ENCODE measurements at places on chromosomes 3 and 15.
A peak's percentile ranks its signal among the peaks of the same experiment; 100 is the strongest.

DNA sequence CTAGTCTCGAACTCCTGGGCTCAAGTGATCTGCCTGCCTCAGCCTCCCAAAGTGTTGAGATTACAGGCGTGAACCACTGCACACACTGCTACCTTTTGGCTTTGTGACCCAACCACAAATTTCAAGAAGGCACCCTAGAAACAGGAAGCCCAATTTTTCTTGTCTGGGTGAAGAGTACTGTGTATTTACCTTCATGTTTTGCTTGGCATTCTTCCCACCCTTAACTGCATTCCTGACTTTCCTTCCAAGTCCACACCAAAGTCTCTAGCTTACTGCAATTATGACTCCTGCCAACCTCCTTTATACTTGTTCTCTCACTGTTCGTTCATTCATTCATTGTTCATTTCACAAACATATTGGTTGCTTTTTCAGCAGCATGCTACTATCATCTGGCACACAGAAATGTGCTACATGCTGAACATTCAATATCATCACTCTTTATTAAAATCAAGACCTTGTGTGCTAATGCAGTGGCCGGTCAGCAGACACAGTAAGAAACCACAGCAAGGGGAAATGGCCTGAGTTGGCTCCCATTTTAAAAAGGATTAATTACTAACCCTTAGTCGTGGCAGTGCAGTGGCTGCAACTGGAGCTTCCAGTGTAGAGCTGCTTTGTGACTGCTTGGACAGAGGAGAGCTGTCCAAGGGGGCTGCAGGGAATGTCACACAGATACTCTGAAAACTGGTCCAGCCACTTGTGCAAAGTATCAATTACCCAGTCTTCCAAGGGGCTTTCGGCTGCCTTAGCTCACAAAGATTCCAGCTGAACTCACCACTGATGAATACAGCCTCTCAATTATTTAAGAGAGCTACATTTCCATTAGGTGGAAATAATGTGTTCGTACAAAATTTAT, 94.0 kb downstream of the ETFA start:
- no peak for DNase-seq

DNA sequence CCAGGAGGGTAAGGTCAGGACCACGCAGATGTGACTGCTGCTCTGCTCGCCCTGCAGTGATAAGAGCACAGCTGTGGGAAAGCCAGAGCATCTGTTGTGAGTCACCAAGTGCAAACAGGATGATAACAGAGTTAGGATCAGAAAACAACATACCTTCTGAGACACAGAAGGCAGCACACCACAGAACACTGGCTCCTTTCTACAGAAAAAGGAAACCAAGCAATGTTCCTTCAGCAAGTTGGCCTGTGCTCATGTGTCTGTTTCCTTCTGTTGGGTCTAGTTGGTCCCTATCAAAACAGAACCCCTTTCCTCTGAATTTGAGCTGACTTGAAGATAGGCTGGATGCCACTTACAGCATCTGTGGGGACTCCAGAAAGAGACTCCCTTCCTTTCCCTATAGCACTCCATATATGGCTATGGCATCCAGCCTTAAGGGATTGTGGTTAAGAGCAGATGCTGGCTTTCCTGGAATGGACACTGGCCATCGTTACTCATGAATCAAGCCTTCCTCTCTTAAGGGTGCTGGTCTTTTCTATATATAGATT, 440.7 kb upstream of the THBS1 start:
- DNase-seq: peak; percentile 11

GRCh38 chr15:57158997-57159668, 217.2 kb upstream of the CGNL1 start:
- no peak for DNase-seq

DNA sequence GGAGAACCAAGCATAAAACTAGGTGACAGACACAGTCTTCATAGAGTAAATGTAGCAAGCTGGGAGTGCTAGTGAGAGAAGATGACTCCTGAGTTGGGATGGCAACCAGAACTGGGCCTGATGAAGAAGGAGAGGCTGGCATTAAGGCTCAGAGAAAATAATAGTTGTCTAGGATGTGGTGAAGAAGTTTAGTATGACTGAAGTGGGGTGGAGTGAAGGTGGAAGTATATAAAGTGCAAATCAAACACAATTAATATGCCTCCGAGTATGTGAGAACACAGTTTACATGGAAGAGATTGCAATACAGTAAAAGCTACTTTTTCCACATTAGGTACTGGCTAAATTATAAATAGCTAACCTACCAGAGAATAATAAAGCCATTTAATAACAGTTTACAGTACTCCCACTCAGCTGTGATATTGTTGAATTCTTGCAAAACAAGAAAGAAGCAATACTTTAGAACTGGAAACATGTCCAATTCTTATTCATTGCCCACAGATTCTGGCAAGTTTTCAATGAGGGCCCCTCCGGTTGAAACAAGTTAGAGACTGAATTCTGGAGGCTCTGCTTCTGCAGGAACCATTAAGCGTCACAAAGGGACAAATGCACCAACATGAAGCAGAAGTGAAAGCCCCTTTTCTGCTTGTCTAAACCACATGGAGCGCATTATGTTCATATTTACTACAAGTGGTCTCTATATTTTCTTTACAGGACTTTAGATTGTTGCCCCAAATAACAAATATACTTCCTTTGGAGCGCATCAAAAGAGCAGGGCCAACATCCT, 243.7 kb downstream of the SLC9A9 start:
- DNase-seq: no peak

DNA sequence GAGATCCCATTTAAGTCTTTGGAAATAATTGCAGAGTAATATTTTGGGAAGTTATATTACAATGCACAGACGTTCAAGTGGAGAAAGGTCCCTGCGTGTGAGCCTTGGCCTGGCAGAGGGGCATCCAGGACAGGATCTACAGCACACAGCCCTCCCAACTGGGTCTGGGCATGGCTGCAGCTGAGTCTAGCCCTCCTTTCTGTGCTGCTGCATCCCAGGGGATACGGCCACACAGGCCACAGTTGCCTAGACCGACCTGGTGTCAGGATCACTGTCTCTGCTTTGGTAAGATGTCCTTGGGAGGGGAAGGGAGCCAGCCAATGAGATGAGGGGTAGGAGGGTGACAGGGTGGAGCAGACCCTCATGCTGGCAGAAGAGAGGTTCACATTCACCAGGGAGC, 46.1 kb downstream of the APBA2 start:
- DNase-seq: no peak

DNA sequence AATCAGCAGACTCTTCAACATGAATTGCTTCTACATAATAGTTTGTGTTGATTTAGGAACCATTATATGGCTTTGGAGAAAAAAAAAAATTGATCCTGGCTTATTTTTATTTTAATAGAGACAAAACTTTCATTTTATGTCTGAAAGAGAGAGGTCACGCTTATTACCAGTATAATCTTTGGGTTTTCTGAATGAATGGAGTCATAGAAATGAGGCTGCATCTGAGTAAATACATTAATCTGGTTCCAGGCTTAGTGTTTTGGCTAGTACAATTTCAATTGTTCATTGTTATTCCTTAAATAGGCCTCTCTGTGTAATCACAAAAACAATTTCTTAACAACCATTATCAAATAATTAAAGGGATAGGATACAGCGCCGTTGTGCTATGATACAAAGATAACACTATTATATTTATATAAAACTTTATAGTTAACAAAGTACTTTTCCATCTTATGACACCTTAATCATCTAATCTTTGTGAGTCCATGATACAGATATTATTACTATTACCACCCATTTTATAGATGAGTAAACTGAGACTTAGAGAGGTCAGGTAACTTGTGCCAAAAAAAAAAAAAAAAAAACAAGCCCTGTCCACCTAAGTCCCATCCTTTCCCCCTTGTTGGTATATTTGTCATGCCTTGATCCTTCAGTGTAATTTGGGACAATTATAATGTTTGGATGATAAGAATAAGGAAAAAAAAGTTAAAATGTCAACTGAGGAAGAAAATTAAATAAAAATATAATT, 41.8 kb upstream of the GOLM2 start:
- DNase-seq: no peak

GRCh38 chr3:194396859-194397756, 2.0 kb downstream of the GP5 start:
- no peak for DNase-seq

DNA sequence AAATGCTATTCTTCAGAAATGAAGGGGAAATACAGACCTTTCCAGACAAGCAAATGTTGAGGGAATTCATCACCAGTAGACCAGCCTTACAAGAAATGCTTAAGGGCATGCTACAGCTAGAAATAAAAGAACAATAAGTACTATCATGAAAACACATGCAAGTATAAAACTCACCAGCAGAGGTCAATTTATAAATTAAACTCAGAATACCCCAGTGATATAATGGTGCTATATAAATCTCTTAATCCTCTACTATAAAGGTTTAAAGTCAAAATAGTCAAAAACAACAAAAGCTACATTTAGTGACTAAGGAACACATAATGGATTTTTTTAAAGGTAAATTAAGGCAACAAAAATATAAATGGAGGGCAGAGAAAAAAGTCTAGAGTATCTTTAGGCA, 142.5 kb downstream of the CPNE4 start:
- DNase-seq: no peak

- DNase-seq: no peak
Observed at GRCh38 chr15:91942720-91943394, 89.3 kb downstream of the SLCO3A1 start.

DNA sequence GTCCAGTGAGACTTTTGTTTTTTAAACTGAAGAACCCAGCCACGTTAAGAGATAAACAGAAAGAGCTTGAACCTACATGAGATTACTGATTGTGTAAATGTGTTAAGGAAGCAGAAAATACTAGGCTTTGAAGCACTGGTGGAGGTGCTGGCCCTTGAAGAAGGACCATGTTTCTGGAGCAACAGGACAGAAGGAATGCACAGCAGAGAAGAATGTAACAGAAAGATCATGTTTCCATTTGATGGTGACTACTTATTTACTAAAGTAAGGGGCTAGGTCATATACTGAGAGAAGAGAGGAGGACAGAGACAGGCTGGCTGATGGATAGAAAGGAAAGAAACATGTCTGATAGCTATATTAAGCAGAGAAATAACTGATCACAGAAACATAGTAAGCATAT, 88.8 kb downstream of the CLASP2 start:
- DNase-seq: no peak

GRCh38 chr3:15795651-15796308, 2.0 kb downstream of the ANKRD28 start:
- no peak for DNase-seq

DNA sequence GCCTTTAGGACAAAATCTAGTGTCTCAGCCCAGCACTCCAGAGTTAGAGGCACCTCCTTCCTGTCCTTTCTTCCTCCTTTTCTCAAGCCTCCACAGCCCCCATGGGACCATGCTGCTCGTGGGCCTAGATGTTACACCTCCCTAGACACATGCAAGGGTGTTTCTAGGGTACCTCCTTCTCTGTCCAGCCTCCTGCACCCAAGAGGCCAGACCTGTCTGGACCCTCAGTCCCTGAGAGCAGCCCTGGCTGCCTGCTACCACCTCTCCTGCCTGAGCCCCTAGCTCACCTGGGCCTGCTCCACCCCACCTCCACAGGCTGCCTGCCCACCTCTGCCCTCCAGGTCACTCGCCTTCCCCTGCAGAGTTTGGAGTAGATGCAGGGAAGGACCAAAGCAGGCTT, 5.2 kb downstream of the LOXL1 start:
- no peak for DNase-seq

GRCh38 chr3:71849681-71850080, 64.7 kb upstream of the PROK2 start:
- DNase-seq: no peak
